ENCODE measurements at places on chromosomes 13 and 19.

GRCh38 chr19:5304486-5304885, 36.1 kb downstream of the PTPRS start:
- DNase-seq: no peak

- DNase-seq: no peak
These were observed 211.7 kb downstream of the LIG4 start for GRCh38 chr13:108003626-108004025.

GRCh38 chr13:57933606-57934005, 302.1 kb downstream of the PCDH17 start:
- no peak for DNase-seq

DNA sequence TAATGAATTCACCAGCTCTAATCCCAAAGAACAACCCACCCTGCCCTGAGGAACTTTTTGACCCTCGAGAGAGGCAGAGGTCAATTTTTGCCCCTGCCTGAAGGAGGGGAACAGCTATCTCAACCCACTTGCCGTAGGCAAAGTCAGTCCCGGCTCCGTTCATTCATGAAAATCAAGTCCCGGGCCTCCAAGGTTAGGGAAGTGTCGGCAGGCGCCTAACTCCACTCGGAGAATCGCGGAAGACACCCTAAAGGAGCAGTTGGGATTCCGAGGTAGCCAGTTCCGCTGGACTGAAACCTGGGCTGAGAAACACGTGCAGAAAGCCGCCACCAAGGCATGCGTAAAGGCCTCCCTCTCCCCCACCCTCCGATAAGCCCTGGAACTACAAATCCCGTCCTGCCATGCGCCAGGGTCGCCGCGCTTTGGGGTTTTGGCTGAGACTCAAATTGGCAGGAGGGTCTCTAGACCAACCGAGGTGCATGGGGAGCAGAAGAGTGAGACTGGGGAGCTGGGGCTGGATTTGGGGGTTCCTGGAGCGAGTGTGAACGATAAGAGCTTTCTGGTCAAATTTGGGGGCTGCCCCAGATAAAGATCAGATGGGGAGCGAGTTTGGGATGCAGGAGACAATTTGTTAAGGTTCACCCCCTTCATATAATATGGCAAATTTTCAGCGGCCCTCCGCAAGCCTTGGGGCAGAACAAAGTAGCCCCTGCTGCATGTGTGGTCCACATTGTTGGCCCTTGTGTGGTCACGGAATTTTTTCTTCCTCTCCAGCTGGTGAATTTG, at the start of gene TNPO2:
TNPO2 (minus strand) TSS at position 292 of the 786 bp plus-strand sequence. CDS start 2,955 bp downstream, outside the sequence.
- peak; percentile 60 for DNase-seq

GRCh38 chr19:5137571-5138124, 168.7 kb downstream of the KDM4B start:
- DNase-seq: no peak

GRCh38 chr13:94713561-94714182, 1.3 kb upstream of the SOX21 start:
- DNase-seq: no peak

DNA sequence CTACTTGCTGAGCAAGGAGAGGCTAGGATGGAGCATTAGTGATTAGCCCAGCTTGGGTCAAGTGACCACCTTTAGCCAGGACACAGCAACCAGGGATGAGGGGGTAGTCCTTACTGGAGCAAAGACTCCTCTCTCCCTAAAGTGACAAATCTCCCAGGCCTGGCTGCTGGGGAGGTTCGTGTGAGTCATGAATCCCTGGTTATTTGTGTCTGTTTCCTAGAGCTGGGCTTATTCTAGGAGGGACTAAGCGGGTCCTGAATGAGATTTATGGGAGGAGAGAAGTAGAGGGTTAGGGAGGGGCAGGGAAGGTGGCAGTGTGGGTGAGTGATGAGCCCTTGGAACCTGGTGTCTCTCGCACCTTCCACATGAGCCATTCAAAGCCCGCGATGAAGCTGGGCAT, 487.3 kb downstream of the TSHZ3 start:
- DNase-seq: no peak

GRCh38 chr13:71618159-71618558, 248.8 kb downstream of the DACH1 start:
- no peak for DNase-seq

DNA sequence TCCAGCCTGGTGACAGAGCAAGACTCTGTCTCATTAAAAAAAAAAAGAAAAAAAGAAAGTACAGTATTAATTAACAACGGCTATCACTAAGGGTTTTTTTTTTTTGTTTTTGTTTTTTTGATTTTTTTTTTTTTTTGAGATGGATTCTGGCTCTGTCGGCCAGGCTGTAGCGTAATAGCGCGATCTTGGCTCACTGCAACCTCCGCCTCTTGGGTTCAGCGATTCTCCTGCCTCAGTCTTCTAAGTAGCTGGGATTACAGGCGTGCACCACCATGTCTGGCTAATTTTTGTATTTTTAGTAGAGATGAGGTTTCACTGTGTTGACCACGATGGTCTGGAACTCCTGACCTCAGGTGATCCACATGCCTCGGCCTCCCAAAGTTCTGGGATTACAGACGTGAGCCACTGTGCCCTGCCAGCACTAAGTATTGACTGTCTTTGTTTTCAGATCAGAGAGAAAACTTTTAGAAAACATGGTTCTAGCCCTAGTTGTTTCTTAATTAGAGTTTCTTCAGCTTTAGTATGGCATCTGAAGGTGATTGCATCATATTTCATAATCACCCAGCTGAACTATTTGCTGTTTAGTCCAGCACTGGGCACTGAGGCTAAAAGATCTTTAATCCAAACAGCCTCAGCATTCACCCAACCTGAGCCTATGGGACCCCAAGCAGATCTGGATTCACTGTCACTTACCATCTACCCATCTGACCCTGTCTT, 2.7 kb upstream of the GATAD2A start:
- DNase-seq: no peak

DNA sequence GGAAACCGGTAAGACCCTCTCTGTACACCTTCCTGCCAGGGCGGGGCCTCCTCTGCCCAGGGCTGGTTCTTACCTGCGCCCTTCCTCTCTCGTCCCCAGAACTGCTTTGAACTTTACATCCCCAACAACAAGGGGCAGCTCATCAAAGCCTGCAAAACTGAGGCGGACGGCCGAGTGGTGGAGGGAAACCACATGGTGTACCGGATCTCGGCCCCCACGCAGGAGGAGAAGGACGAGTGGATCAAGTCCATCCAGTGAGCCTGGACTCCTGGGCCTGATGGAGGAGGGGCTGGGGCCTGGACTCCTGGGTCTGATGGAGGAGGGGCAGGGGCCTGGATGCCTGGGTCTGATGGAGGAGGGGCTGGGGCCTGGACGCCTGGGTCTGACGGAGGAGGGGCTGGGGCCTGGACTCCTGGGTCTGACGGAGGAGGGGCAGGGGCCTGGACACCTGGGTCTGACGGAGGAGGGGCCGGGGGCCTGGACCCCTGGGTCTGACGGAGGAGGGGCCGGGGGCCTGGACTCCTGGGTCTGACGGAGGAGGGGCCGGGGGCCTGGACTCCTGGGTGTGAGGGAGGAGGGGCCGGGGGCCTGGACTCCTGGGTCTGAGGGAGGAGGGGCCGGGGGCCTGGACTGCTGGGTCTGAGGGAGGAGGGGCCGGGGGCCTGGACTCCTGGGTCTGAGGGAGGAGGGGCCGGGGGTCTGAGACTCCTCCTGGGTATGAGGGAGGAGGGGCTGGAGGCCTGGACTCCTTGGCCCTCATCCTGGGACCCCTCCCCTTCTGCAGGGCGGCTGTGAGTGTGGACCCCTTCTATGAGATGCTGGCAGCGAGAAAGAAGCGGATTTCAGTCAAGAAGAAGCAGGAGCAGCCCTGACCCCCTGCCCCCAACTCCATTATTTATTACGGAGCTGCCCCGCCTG, 9.4 kb downstream of the CYTH2 start:
- no peak for DNase-seq

GRCh38 chr13:95954266-95954665, 98.9 kb downstream of the UGGT2 start:
- DNase-seq: no peak

- DNase-seq: no peak
These were observed 14.8 kb downstream of the PLEKHJ1 start for GRCh38 chr19:2221250-2221831.

DNA sequence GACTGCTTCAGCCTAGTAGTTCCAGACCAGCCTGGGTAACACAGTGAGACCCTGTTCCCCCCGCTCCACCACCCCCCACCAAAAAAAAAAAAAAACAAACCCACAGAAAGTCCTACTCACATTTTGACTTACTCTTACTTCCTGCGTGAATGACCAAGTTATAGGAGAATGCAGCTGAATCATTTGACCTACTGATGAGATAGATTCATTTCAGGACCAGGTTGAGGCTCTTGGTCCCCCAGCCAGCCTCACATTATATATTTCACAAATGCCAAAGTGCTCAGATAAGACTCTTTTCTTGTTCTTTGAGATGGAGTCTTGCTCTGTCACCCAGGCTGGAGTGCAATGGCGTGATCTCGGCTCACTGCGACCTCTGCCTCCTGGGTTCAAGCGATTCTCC, 70.2 kb downstream of the KLF5 start:
- DNase-seq: no peak

DNA sequence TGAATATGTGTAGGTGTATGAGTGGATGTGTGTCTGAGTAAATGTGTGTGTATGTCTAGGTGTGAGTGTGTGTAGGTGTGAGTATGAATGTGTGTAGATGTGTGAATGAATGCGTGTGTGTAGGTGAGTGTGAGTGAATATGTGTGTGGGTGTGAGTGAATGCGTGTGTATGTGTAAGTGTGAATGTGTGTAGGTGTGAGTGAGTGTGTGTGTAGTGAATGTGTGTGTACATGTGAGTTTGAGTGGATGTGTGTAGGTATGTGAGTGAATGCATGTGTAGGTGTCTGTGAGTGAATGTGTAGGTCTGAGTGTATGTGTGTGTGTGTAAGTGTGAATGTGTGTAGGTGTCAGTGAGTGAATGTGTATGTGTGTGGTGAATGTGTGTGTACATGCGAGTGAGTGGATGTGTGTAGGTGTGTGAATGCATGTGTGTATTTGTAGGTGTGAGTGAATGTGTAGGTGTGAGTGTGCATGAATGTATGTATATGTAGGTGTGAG, 201.0 kb upstream of the ZNF536 start:
- DNase-seq: no peak

DNA sequence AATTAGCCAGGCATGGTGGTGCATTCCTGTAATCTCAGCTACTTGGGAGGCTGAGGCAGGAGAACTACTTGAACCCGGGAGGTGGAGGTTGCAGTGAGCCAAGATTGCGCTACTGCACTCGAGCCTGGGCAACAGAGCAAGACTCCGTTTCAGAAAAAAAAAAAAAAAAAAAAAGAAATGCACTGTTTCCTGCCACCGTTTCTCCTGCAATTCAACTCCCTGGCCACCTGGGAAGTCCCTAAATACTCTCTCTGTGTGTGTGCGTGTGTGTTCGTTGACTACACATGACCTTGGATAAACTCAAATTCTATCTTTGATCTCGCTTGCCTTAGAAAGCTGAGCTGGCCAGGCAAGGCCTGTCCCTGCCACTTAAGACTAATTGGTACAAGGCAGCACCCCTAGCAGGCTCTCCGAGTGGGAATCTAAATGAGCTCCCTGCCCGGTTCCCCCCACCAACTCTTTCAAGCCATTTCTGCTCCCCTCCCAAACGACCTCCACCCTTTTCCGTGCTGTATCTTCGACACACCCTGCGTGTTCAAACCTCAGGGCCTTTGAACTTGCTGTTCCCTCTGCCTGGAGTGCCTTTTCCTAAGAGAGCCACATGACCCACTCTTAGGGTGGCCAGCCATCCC, 5.2 kb upstream of the BCAT2 start:
- no peak for DNase-seq

DNA sequence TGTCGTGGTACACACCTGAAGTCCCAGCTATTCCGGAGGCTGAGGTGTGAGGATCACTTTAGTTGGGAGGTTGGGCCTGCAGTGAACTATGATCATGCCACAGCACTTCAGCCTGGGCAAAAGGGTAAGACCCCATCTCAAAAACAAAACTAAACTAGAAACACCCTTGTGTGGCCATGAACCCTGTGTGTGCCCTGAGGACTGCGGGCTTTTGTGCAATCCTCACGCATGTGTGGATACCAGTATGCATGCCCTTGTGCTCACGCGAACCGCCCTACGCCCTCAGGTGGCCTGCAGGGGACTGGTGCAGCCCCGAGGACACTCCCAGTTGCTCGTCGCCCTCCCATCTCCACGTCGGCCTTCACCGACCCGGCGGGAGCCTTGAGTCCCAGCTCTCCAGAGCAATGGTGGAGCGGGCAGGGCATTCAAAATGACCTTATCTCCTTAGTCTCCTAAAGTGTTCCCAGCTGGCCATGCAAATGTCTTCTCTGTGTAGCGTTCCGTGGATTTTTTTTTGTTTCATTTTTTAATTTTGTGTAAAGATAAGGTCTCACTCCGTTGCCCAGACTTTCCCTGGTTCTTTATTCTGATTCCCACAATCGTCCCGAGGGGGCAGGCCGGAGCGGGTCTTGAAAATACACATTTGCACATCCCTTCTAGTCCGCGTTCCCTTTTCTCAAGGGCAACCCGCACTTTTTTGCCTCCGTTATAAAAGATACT, 868 bp upstream of the EGLN2 start:
- DNase-seq: no peak

GRCh38 chr13:98272549-98272948, 95.5 kb upstream of the RNF113B start:
- no peak for DNase-seq

DNA sequence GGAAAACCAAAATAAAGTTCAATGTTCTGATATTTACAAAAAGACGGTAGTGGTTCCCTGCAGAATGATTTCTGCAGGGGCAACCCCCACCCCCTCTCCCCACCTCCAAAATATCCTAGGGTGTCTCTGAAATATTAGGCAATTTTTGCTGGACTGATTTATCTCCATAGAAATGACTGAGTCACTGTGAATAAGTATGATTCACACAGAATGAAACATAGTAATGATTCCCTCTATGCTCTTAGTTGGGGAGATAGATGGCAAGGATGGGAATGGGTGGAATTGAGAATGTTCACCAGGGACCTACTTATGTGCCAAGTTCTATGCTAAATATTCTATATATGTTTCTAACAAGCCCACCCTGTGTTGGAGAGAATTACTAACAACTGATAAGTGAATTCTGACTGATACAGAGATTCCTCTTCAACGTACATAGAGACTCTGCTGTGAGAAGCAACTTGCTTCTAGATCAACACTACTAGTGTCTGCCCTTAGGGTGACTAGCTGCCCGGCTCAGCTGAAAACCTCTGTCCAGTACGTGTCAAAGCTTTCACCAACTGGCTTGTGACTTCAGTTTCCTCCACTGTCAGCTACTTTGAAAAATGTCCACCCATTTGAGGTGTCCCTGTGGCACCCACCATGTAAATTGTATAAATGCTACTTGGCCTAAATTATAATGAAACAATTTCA, 38.4 kb upstream of the RAP2A start:
- DNase-seq: no peak
